ENCODE measurements at places on chromosomes 3 and 15.

GRCh38 chr3:18989237-18989795, 159.0 kb upstream of the KCNH8 start:
- DNase-seq, result no peak

GRCh38 chr15:95085056-95085455, 853.7 kb downstream of the MCTP2 start:
- DNase-seq, result peak; percentile 8

- DNase-seq, result no peak
Observed at GRCh38 chr15:60854858-60855564, 374.1 kb downstream of the RORA start.

DNA sequence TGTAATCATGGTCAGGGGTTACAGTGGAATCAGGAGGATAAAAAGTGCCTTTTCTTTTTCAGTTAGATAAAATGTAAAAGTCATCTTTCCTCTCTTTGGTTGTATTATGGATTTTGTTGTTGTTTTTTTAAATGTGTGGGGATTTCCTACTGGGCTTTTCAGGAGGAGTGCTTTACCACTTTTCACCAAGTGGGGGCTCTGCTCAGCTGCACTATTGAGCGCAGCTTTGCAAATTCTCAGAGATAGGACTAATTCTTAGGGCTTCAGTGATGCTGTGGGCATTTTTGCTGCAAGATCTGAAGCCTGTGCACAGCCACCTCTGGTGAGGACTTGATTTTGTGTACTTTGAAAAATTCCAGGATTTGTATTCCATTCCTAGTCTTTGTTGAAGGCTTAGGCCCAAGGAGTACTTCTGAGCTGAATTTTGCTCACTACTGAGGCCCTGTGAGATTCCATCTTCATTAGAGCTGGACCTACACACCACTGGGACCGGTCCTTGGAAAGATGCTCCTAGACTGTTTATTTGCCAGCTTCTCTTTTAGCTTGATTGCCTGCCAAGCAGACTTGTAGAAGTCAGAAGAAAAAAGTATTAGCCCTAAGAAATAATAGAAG, 7.5 kb downstream of the GNB5 start:
- DNase-seq, result no peak

- DNase-seq, result peak; percentile 36
Observed at GRCh38 chr15:57890351-57890750, 175.2 kb downstream of the ALDH1A2 start.

DNA sequence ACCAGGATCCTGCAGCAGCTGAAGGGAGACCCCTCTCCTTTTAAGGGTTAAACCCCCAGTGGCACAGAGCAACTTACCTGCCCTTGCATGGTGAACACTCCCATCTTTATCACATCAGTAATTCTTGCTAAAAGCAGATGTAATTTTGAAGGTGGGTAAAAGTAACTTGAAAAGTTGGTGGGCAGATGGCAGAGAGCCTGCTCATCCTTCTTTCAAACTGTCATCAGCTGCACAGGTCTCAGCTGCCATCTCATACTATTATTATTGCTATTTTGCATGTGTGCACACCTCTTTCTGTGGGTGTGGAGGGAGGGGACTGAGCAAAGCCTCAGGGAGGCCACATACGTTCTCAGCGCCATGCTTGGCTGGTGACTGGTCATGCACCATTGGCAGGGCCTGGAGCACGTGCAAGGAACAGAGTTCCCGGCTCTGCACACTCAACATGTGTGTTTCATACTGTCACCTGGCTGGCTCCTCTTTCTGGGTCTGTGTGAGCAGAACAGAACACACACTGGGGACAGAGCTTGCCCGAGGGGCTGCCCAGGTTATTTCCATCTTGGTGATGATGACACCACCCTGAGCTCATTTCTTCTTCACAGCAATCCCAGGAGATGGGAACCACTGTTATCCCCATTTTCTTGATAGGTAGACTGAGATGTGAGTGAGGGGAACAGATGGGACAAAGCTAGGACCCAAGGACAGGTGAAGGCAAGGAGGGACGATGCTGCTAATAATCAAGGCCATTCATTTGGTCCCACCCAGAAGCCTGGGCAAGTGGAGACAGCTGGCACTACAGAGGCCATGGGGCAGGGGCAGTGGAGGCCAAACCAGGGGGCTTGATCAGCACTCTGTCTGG, 95.8 kb upstream of the KLF13 start:
- no peak for DNase-seq

All from foreskin fibroblast (primary cell).